ENCODE measurements at places on chromosomes 5 and 9. TPM values are rescaled to one million over a fixed set of nuclear protein-coding genes. Genes with fewer than 3 reads are reported as not detected.

The PPP3R2 gene
- total RNA-seq: not detected

The SLC27A6 gene
- 0.26 TPM for total RNA-seq

The CDKN2B gene
- total RNA-seq: not detected

The PFN3 gene
- total RNA-seq: not detected

The PCDHGA1 gene
- 2.5 TPM for total RNA-seq

The TMEM174 gene
- total RNA-seq: not detected

The PCDHA1 gene
- total RNA-seq: 2.5 TPM

The EIF4EBP3 gene
- 1.2 TPM for total RNA-seq

The UBQLN1 gene
- 108 TPM for total RNA-seq

The TAF11L5 gene
- total RNA-seq: not detected

The GLDC gene
- 15.6 TPM for total RNA-seq

The SPATA6L gene
- 2.3 TPM for total RNA-seq

The KIF20A gene
- 61.7 TPM for total RNA-seq

The LECT2 gene
- total RNA-seq: not detected

The SLC45A2 gene
- total RNA-seq: 0.49 TPM

The SPOCK1 gene
- total RNA-seq: 84.4 TPM

The FLT4 gene
- 0.03 TPM for total RNA-seq

The NRARP gene
- not detected for total RNA-seq

The DPH7 gene
- 41.4 TPM for total RNA-seq

The GTF3C5 gene
- total RNA-seq: 101 TPM

The FAM120AOS gene
- total RNA-seq: 39.4 TPM

The NIM1K gene
- total RNA-seq: 0.45 TPM

The RMI1 gene
- total RNA-seq: 3.2 TPM

The TAF11L6 gene
- not detected for total RNA-seq

The TMC1 gene
- 0.19 TPM for total RNA-seq

The FOXD1 gene
- total RNA-seq: 16.1 TPM

The FGF10 gene
- not detected for total RNA-seq

The NEUROG1 gene
- total RNA-seq: not detected

The SPINK4 gene
- not detected for total RNA-seq

The PCDHA10 gene
- 1.8 TPM for total RNA-seq

The FOXD4L6 gene
- 0.05 TPM for total RNA-seq

The C1QTNF3 gene
- 2.3 TPM for total RNA-seq

The IFNB1 gene
- not detected for total RNA-seq

The SPINK7 gene
- total RNA-seq: not detected

The ADAMTS19 gene
- 0.13 TPM for total RNA-seq

The IL9 gene
- total RNA-seq: not detected

The TGFBI gene
- total RNA-seq: 173 TPM

The B4GALT7 gene
- total RNA-seq: 22.1 TPM

The COL15A1 gene
- 1.1 TPM for total RNA-seq

The MRPL22 gene
- total RNA-seq: 40.4 TPM

The GPR151 gene
- total RNA-seq: not detected

The PCDHA8 gene
- 0.53 TPM for total RNA-seq

The ALDOB gene
- total RNA-seq: not detected

The NR6A1 gene
- total RNA-seq: 2.9 TPM

The SLC6A7 gene
- not detected for total RNA-seq
